Coronary artery (tissue), 2 donors: ENCODE measurements at places on chromosomes 2 and 18.

DNA sequence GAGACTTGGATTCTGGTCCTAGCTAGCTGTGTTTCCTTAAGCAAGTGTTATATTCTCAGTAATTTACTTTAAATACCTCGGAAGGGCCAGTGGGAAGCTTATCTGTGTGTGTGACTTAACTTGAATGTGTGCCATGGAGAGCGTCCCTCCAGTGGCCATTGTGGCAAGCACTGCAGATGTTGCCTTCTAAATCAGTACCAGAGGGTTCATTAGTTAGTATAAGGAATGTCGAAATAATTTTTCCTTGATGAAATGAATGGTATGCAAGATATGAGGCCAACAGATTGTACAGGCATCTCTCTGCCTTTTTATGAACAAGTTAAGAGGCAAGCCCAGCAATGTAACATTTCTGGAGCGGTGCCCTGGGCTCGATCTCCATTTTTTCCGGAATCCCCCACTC, 52.0 kb downstream of the FBXO36 start:
- no peak for DNase-seq

DNA sequence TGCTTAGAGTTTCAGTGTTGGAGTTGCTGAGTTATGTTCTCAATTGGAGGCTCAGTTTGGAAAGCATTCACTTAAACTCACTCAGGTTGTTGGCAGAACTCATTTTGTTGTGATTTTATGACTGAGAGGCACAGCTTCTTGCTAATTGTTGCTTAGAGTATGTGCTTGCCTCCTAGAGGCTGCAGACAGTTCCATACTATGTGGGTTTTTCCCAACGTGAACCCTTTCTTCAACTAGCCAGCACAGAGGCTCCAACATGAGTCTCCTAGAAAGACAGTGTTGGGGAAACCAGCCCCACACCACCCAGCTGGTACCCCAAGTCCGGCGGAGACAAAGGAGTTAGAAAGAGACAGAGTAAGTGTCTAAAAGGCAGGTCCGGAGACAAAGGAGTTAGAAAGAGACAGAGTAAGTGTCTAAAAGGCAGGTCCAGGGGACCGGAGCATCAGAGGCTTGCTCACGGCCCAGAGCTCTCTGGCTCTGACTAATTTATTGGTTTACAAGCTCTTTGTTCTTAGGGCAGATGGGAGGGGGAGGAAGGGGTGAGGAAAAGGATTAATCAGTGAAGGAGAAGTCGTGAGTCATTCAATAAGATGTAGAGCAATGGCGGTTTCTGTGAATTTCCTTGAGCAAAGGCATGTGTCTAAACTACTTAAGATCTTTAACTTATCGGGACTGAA, 999.7 kb upstream of the LRRTM1 start:
- no peak for DNase-seq

DNA sequence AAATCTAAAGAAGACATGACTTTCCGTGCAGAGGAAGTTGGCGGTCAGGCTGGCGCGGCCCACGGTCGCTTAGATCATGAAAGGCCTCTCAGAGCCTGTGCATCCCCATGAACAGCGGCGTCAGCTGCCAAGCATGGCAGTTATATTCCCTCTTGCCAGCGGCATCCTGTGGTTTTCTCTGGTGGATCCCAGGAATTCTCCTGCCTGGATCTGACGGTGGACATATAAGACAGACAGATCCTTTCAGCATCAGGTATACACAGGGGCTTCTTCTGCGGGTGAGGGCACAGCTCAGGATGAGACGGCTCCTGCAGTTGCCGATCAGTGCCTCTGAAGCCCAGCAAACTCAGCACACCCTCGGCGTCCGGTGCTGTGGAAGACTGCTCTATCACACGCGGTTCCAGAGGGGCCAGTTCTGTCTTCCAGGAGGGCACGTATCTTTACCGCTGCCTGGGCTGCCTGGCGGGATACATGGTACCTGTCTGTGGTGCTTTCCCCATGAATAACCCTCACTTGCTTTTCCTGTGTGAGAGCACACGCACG, 157.8 kb downstream of the LDLRAD4 start:
- peak; percentile 69 for DNase-seq

DNA sequence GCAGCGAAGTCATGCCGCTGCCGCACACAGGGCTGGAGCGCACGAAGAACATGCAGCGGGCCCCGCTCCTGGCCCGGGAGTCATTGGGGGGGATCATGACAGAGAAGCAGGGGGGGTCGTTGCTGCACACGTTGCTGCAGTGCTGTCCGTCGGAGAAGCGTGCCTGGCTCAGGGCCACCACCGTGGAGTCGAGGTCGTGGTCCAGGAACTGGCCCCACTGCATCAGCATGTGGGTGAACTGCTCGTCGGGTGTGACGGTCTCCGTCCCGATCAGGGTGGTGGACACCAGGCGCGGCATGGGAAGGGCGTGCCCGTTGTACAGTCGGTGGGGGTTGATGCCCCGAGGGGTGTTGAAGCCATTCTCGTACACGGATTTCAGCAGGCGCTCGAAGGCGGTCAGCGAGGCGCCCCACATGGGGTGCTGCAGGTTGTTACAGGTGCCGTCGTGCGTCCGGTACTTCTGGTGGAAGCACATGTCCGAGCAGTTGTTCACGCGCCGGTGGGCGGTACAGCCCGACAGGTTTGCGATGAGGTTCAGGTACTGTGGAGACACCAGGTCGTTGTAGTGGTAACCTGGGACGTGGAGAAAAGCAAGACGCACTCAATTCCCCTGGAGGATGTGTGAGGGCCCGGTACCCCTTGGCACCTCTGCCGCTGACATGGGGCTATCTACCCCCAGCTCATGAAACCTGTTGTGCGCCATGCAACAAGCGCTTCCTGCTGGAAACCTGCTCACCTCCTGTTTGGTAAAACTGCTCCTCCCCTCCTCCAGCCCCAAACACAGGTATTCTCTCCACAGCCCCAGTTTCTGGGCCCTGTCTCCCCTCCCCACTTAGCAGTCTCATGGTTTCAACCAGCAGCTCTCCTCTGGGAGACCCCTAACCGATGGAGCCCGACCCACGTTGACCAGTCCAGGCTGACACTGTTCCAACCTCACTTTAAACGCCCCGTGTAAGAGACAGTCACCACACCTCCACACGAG, 94.9 kb downstream of the PXDN start:
- DNase-seq = peak; percentile 70

GRCh38 chr18:76350134-76351025, 144.7 kb downstream of the ZNF516 start:
- no peak for DNase-seq

- DNase-seq = no peak
These were observed 107.6 kb downstream of the AP1S3 start for GRCh38 chr2:223729781-223730180.

DNA sequence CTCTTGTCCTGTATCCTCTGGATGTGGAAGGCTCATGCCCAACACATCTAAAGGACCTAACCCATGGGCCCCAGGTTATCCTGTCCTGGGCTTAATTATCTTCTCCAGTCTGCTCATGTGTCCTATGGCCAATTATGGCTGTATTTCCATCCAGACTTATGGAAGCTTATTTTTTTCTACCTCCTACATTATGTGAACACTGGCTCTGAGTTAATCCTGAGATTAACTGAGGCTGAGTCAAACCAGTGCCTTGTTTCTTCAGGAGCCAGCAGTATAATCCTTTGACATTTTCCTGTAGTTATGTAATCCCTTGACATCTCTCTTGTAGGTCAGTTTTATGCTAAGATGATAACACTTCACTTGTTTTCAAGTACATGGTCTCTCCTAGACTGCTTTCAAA, 213.6 kb downstream of the PMAIP1 start:
- DNase-seq = no peak

DNA sequence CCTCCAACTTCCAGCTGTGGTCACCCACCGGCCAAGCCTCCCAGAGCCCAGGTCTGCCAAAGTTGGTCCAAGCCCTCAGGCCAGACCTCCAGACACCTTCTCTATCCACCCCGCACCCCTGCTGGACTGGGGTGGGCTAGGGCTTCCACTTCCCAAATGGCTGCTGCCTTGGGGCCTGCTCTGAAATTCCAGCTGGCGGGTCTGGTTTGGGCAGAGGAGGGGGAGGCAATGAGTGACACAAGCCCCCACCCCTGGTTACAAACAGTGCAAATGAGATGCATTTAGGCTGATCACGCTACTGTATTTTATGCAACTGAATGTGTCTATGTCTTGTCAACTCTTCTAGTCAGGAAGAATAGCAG, 14.6 kb downstream of the POU3F3 start:
- DNase-seq = no peak

- no peak for DNase-seq
These were observed 62.5 kb downstream of the DHRS9 start for GRCh38 chr2:169131587-169132512.

DNA sequence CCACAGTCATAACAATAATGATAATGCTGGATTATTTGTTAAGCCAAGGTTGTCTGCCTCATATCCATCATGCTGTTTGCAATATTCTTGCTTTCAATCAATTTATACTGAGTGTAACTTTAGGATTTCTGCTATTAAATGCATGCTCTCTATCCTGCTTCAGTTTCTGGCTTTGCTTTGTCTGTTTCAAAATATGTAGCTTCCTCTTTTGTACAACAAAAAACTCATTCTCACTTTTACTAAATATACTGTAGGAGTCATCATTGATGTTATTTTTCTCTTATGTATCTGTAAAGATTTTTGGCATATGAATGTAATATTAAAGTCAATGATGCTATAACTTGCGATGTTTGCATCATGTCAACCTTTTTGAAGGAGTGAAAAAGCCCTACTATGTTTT, 149.3 kb downstream of the GPD2 start:
- DNase-seq = no peak

GRCh38 chr2:168480825-168481585, 24.9 kb downstream of the CERS6 start:
- no peak for DNase-seq

DNA sequence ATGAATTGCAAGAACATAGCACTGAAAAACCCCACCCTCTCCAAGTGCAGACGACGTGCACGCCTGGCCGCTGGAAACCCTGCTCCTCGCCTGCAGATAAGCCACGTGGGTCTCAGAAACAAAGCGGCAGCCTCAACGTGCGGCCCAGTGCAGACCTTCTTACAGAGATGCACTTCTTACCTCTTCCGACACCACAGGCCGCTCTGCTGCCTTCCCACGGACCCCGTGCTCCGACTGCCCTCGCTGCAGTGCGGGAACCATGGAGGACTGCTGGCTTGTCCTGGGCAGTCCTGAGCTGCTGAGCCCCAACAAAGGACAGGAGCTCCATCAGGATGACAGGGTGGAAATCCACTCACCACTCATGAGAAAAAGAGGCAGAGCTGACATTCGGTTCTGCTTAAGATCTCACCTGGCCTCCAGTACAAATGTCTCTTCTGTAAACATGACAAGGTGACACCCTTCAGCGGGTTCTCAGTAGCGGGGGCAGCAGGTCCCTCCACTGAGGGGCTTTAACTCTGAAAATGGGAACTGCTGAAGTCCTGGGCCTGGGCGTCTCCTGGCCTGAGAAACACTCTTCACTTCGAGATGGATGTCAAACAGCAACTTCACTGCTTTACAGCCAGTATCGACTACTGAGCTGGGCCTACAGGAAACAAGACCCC, 6.2 kb downstream of the COPS9 start:
- DNase-seq = peak; percentile 36

GRCh38 chr18:77086656-77087392, 45.8 kb downstream of the MBP start:
- DNase-seq = no peak

GRCh38 chr2:64213532-64214275, 69.5 kb upstream of the PELI1 start:
- DNase-seq = no peak

GRCh38 chr2:172242961-172243360, 140.3 kb upstream of the DLX2 start:
- no peak for DNase-seq

DNA sequence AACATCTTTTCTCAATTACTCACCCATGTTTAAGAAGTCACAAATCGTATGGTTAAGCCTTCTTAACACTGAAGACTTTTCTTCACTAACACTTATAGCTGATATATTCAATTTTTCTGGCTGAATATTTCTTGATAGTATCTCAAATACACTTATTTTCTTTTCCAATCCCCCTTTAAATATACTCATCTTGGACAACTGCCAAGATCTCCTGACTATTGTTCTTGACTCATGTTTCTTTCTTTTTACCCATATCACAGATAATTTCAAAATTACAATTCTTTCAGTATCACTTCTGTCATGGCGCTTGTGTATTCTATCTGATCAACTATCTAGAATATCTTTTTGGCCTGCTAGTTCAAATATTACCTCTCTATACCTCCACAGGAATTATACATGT, 954.3 kb upstream of the ACVR2A start:
- no peak for DNase-seq

- peak; percentile 49 for DNase-seq
These were observed at the start of gene MLPH for GRCh38 chr2:237486819-237487448. Gene MLPH (plus strand): TSS chr2:237487251. CDS start chr2:237493427, 6,176 bp downstream.

DNA sequence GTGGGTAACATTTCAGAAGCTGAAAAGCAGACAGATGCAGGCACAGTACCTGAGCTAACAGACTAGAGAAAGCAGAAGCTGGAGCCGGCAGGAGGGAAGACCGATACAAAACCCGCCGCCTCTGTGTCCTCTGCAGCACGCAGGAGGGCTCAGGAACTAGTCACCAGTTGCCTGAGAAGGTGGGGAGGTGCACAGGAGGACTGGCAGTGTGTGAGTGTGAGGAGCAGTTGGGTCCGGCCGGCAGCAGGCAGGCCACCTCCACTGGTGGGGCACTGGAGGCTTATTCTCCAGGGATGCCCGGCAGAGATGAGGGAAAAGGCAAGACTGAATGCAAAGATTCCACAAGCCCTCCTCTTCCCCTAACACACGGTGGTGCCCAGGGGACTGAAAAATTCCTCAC, 18.2 kb downstream of the ERCC3 start:
- no peak for DNase-seq
